Renal pelvis (tissue), 12 donors: ENCODE measurements at places on chromosomes 3 and 15.

GRCh38 chr3:77795013-77795412 lies 755.1 kb downstream of the ROBO2 start:
- no peak for DNase-seq

DNA sequence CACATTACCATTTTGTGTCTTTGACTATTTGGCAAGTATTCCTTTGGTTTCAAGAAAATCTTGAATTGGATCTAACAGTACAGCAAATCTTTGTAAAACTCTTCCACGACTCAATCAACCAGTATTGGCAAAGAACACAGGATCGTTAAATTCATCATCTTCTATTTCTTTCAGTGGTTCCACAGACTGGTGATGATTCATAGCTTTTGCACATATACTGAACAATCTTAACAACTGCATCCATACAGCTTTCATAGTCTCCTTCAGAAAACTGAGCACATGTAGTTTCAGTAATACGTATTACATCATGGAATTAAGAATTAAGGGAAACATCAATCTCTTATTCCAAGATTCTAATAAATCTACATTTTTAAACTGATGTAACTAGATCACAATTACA lies 91.6 kb upstream of the LIPC start:
- no peak for DNase-seq

GRCh38 chr3:182393151-182393550 lies 400.2 kb upstream of the ATP11B start:
- DNase-seq: no peak

DNA sequence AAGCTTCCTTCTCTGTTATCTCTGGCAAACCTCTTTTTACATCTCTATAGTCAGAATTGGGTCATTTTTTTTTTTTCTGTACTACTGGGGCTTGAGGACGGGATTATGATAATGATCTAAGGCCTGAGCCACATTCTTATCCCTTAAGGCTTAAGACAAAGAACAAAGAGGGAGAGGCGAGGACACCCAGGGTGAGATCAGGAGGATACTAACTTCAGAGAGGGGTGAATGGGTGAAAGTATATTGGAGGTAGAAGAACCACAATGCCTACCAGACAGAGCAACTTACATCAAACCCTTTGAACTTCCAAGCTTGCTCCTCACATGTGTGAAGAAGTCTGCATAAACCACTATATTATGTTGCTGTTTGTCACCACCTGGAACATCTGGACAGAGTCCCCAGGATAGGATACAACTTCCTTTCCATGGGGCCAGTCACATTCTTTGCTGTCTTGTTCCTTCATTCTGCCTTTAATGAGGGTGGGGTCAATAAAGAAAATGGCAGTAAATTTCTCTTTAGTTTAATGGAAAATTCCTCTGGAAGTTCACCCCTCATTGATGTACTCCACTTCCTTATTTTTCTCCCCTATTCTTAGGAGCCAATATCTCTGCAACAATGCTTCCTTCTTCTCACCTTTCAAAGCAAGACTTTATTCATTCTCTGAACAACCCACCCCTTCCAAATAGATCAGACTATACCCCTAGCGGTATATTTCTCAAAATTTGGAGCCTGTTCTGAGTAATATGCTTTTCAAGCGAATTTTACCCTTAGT lies 9.1 kb upstream of the PDCD6IP start:
- DNase-seq: no peak

DNA sequence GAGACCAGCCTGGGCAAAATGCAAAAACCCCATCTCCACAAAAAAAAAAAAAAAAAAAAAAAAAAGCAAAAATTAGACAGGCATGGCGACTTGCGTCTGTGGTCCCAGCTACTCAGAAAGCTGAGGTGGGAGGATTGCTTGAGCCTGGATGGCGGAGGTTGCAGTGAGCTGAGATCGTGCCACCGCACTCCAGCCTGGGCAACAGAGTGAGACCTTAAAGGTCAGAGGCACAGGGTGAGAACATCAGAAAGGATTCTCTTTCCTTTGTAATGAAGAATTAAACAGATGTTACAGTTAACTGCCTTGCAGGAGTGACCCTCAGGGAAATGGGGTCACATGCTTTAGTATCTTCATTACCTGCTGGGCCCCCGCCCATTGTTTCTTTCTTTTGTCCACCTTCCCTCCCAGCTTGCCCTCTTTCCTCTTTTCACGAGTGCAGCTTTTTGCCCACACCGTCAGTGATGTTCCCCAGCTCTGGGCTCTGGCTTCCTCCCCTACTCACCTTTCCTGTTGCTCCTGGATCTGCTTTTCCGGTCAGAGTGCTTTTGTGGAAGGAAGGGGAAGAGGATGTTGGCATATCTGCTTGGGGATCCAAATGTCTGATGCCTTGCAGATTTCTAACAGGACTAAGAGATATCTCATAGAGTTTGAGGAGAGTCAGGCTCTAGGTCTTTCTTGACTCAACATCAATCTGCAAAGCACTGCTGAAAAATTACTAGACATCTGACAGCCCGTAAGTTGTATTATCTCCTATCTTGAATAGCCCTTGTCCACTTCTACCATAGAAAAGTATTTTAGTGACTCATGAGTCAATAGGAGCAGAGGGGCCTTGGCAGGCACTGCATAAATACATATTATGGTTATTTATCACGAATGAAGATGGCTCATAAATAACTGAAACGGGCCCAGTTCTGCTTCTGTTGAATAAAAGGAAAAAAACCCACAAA lies 35.6 kb upstream of the NDUFB4 start:
- DNase-seq: no peak

GRCh38 chr15:90889313-90889730 lies 5.0 kb downstream of the FES start:
- DNase-seq: no peak

DNA sequence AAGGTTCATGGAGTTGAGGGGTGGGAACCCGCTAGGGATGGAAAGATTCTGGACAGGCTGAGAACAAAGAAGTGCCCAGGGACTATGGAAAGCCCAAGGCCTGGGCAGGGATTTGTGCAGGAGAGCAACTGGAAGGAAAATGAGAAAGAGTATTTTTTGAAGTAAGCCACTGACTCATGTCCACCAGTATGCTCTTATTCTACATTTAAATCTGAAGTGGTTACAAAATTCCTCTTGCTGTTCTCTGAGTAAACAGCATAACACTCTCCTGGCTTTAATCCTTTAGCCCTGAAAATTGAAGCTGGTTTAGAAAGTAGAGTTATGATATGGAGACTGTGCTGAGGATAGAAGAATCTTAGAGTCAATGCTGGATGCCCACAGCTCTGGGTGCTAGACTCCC lies 165.2 kb downstream of the ISL2 start:
- DNase-seq: no peak

DNA sequence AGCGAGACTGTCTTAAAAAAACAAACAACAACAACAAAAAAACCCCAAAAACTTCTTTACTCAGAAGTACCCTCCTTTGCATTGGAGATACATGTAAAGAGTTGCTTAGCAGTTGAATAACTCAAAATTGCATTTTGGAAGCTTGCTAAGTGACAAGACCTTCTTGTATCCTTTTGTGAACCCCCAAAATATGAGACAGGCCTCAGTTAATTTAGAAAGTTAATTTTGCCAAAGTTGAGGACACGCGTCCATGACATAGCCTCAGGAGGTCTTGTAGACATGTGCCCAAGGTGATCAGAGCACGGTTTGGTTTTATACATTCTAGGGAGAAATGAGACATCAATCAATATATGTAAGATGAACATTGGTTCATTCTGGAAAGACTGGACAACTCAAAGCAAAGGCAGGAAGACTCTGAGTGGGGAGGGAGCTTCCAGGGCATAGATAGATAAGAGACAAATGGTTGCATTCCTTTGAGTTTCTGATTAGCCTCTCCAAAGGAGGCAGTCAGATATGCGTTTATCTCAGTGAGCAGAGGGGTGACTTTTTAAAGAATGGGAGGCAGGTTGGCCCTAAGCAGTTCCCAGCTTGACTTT lies 1.7 kb upstream of the ARF4 start:
- no peak for DNase-seq

DNA sequence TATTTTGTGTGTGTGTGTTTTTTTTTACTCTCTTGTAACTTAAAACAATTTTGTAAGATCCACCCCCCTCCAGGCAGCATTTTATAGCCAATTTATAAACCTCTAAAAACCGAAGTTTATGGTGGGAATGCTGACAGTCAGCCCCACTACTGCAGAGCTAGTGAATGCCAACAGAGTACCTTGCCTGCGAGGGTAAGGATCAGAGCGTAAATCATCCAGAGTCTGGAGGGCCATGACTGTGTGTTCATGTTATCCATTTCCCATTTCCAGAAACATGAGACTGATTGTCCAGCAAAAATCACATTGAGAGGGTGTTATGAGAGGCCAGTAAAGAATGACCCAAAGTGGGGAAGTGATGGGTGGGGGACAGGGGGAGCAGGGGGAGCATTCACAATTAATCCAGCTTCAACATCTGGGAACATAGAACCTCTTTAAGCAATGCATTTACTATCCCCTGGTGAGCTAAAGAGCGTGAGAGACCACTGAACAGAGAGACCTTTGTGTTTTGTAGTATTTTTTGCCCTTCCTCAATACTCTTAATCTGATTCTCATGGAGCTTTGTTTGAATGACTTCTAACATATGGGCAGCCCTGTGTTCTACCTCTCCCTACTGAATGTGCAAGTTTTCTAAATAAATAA lies 464.5 kb downstream of the RBMS3 start:
- no peak for DNase-seq

DNA sequence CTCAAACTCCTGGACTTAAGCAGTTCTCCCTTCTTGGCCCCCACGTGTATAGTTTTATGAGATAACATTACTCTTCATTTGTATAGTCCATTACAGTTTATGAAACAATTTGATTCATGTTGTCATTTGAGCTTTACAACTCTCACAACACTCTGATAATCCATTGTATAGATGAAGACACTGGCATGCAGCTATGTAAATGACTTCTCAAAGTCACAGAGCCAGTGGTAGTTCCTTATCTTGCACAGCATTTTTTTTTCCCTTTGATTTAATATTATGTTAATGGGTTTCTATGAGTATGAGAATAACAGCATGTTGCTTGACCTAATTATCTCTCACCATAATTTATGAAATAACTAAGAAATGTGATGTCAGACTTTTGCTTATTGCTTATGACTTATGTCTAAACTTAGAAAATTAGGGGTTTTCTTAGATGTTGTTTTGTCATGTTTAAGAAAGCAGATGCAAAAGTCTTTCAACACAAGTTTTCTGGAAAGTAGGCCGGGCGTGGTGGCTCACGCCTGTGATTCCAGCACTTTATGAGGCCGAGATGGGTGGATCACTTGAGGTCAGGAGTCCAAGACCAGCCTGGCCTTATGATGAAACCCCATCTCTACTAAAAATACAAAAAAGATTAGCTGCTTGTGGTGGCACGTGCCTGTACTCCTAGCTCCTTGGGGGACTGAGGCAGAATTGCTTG lies 13.3 kb downstream of the VPS8 start:
- DNase-seq: no peak

- no peak for DNase-seq
Observed at GRCh38 chr3:178445139-178445538, 91.1 kb upstream of the KCNMB2 start.
